ENCODE measurements at places on chromosomes 3 and 15.

DNA sequence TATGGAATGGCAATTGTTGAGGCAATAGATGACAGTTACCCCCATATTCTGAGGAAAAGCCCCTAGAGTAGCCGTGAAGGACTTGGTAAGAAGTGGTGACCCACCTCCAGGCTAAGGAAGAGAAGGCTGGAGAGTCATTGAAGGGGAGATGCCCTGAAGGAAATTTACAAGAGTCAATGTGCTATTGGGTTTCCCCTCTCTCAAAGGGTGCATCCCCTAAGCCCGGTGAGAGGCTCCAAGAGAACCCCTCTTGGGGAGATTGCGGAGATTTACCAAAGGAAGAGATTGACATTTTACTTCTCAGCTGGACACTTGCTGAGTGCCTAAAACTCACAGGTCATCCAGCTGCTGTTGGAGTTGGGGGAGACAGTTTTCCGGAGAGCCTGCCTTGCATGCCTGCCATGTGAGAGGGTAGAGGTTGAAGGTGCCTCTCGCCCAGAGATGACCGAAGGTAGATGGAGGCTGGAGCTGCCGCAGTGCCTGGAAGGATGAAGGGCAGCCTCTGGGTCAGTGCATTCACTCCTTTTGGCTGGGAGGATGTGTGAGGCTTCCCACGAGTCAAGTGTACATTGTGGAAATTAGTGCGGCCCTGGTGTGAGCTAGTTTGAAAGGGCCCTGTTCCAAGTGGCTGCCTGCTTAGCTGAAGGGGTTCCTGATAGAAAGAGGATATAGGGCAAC is 30.7 kb downstream of the MESD start:
- DNase-seq: no peak

GRCh38 chr3:3648988-3649679 is 150.1 kb upstream of the LRRN1 start:
- DNase-seq: no peak

- DNase-seq: no peak
Measured at GRCh38 chr3:11059090-11059798, 66.7 kb downstream of the SLC6A1 start.

DNA sequence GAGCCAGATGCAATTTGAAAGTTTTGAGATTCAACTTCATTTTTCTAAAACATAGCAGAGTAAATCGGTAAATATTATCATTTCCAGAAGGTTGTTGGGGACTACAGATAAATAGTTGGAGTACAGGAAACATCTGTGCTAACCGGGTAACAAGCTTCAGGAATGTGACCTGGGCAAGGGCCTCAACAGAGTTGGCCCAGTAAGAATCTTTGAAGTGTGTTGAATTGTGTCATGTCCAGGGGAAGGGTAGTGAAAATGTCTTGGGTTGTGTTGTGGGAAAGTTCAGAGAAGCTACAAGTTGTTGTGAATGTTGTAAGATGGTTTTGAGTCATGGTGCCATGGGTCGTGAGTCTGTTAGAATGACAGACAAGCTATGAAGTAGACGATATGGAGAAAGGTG is 35.7 kb downstream of the SQOR start:
- DNase-seq: no peak

GRCh38 chr3:14403619-14404155 is 1.3 kb downstream of the SLC6A6 start:
- no peak for DNase-seq

- no peak for DNase-seq
Measured at GRCh38 chr3:7543294-7543880, 682.5 kb downstream of the GRM7 start.

GRCh38 chr3:193917158-193917557 is 218.8 kb upstream of the HES1 start:
- no peak for DNase-seq

GRCh38 chr3:79517766-79518413 is 249.9 kb downstream of the ROBO1 start:
- no peak for DNase-seq

- no peak for DNase-seq
Measured at GRCh38 chr3:100412912-100413590, 11.7 kb downstream of the LNP1 start.

DNA sequence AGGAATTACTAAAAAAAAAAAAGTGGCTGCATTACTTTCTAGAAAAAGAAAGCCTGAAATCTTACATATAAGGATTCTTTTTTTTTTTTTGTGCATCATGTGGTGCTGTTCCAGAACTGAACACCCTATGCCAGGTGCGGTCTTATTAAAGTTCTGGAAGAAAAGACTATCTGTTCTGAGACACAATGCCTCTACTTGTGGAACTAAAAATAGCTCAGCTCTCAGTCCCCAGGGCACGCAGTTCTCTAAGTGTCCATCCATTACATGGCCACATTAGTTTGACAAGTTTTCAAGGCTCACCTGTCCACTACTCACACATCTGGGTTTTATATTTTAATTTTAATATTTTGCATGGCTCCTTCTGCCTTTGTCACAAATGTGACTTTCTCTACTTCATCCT is 126.6 kb upstream of the ADAMTS9 start:
- no peak for DNase-seq

GRCh38 chr3:132655471-132655870 is 4.1 kb downstream of the ACAD11 start:
- no peak for DNase-seq

DNA sequence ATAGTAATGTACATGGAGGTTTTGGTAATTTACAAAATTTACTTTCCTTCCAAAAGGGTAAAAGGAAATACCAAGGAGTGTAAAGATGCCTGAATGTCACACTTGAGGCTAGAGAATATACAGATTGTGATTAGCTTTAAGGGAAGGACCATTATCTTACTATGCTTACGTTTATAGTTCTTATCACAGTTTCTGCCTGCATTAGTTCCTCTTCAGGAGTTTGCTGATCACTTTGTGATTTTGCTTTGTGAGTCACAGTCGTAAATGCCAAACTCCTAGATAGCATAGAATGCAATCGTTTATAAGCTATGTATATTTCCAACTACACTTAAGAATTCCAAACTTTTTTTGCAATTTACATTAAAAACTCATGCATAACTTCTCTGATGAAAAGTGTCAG is 1034.6 kb downstream of the DIPK2A start:
- no peak for DNase-seq

GRCh38 chr3:176916777-176917176 is 280.5 kb downstream of the TBL1XR1 start:
- DNase-seq: no peak

DNA sequence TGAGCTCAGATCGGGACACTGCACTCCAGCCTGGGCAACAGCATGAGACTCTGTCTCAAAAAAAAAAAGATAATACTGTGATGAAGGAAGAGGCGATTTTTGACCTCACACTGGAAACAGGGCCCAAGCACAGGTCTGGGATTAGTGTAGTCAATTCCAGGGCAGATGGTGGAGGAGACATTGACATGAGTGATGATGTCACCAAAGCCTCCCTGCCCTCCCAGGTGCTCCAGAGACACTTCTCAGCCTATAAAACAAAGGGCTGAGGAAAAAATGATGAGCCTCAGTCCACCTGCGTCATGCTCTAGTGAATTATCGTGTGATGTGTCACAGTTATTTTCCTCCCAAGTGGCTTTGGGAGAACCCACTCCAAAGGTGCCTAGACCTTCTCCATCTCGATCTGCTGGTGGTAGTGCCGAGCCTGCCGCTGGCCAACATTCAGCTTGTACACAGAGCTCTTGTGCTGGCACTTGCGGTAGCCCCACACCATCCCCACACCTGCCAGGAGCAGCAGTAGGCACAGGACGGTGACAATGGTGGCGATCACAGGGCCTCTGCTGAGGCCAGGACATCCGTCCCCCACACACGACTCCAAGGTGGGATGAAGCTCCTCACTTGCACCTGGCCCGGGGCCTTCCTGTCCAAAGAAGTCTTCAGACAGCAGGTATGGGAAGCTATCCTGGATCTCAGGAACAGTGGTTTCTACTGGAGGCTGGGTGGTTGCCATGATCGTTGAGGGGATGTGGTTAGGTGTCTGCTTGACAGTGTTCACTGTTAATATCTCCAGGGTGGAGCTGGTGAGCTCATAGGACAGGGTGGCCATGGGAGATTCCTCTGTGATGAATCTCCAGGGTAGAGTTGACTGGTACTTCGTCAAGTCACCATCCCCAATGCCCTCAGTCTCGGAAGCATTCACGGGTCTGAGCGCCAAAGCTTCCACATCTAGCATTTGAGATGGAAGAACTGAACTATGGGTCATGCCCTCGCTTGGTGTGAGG is 38.8 kb downstream of the CRTAP start:
- no peak for DNase-seq

- no peak for DNase-seq
Measured at GRCh38 chr15:63473007-63473748, 31.2 kb upstream of the USP3 start.

DNA sequence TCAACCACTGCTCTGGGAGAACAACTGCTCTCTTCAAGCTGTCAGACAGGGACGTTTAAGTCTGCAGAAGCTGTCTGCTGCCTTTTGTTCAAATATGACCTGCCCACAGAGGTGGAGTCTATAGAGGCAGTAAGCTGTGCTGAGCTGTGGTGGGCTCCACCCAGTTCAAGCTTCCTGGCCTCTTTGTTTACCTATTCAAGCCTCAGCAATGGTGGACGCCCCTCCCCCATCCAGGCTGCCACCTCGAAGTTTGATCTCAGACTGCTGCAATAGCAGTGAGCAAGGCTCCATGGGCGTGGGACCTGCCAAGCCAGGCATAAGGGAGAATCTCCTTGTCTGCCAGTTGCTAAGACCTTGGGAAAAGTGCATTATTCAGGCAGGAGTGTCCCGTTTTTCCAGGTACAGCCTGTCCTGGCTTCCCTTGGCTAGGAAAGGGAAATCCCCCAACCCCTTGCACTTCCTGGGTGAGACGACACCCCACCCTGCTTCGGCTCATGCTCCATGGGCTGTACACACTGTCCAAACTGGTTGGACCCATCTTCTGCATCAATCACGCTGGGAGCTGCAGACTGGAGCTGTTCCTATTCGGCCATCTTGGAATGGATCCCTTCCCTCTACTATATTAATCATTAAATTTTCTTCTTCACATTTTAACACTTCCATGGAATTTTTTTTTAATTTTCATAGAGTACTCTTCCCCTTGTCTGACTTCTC is 167.0 kb upstream of the UBE2E2 start:
- DNase-seq: no peak

DNA sequence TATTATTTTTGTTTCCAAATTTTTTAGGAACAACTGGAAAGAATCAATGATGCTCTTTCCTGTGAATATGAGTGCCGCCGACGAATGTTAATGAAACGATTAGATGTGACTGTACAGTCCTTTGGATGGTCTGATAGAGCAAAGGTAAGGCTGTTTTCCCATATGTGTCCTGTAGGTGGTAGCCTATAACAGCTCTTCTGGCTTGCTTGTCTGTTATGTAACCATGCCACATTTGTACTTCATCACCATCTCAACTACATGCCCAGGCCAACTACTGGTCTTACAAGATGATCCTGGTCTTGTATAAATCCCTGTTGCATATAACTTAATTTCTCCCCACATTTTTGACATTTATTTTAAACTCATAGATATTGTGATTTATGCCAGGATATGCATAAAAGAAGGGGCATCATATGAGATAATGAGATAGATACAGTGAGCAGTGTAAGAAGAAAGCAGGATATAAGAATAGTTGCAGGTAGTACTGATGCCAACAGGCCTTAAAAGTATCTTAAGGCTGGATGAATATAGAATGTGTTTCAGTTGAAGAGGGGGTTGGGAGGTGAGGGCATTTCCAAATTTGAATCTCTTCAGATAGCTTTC is 20.3 kb downstream of the FAM98B start:
- peak; percentile 22 for DNase-seq

DNA sequence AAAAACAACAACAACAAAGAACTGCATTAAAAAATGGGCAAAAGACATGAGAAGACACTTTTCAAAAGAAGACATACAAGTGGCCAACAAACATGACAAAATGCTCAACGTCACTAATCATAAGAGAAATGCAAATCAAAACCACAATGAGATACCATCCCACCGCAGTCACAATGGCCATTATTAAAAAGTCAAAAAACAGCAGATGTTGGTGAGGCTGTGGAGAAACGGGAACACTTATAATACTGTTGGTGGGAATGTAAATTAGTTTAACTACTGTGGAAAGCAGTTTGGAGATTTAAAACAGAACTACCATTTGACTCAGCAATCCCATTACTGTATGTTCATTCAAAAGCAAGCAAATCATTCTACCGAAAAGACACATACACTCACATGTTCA is 15.1 kb downstream of the EIF1B start:
- no peak for DNase-seq

DNA sequence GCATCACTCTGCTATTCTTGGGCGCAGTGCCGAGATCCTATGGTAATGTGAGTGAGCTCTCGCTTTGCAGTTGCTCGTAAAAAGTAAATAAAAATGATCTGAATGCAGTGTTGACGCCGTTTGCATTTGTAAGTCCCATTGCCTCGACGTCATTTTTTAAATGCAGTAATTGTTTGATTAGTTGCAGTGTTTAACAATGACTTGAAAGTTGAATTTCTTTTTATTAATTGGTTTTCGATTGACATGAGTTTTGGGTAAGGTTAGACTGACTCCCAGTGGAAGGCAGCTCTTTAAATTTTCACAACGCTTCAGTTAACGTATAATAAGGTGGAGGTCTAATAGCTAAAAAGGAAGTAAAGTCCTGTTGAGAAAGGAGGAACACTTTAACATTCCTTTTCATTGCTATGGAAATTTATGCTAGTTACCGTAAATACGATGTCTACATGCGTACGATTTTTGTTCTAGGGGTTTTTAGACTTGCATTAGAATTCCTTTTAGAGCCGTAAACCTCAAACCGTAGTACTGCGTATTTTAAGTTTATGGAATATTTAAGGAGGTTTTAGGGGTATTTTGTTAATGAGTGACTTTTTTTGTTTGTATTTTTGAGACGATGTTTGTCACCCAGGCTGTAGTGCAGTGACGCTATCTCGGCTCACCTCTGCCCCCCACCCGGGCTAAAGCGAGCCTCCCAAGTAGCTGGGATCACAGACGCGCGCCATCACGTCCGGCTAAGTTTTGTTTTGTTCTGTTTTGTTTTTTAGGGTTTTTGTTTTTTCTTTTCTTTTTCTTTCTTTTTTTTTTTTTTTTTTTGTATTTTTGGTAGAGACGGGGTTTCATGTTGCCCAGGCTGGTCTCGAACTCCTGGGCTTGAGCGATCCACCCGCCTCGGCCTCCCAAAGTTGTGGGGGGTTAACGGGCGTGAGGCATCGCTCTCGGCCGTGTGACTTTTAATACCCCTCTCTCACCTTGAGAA is 1.4 kb downstream of the MORF4L1 start:
- peak; percentile 29 for DNase-seq
